ENCODE measurements at places on chromosomes 4 and X. TPM values are rescaled to one million over a fixed set of nuclear protein-coding genes. Genes with fewer than 3 reads are reported as not detected.

The RTL3 gene
- total RNA-seq = not detected

The DCAF12L2 gene
- not detected for total RNA-seq

The MAML3 gene
- total RNA-seq = 3.2 TPM

The MGARP gene
- total RNA-seq = 0.37 TPM

The RGN gene
- not detected for total RNA-seq

The DNAAF6 gene
- not detected for total RNA-seq

The CLDN34 gene
- not detected for total RNA-seq

The RADX gene
- 2.2 TPM for total RNA-seq

The TLR6 gene
- 1.6 TPM for total RNA-seq

The F8A2 gene
- not detected for total RNA-seq

The ARHGAP10 gene
- 10.0 TPM for total RNA-seq

The IL1RAPL2 gene
- total RNA-seq = not detected

The GABRQ gene
- under 0.01 TPM for total RNA-seq

The SNCA gene
- total RNA-seq = 26.2 TPM

The TEC gene
- total RNA-seq = 0.51 TPM

The DKK2 gene
- 0.49 TPM for total RNA-seq

The MAGEA6 gene
- total RNA-seq = not detected

The UGT2B11 gene
- total RNA-seq = not detected

The PHKA1 gene
- total RNA-seq = 11.1 TPM

The GPC3 gene
- 6.9 TPM for total RNA-seq

The ATP1B4 gene
- not detected for total RNA-seq

The HSFX2 gene
- total RNA-seq = not detected

Data from airway epithelial cell (primary cell).